CD4-positive, alpha-beta memory T cell (primary cell): ENCODE measurements at places on chromosomes 1 and 21. TPM values are rescaled to one million over a fixed set of nuclear protein-coding genes. Genes with fewer than 3 reads are reported as not detected.

- H3K36me3 ChIP-seq: no peaks in the 10 kb centered on the region
- DNase-seq: no peak
- H3K27ac ChIP-seq: no peak overlapping the region
- no peaks in the 10 kb centered on the region for H3K4me1 ChIP-seq
Measured at GRCh38 chr1:75579046-75579445, 31.9 kb downstream of the SLC44A5 start.

DNA sequence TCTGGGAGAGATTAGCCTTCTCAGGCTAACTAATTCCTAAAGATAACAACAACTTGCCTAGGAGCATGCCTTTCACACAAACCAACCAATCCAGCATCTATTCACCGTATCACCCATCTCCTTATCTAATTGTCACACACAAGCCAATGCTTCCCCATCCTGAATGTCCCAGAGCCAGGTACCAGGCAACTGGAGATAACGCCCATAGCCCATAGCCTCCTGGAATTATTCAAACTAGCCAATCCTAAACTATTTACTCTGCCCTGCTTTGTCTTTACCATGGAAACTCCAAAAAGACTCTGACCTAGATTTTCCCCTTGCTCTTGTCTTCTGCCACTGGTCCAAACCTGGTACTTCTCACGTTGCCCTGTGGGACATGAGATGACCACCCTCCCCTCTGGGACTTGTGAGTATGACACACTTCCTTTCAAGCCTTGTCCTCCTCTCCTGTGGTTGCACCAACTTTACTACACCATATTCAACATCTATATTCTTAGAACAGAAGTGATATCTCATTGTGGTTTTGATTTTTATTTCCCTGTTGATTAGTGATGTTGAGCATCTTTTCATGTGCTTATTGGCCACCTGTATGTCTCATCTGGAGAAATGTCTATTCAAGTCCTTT is 8.8 kb upstream of the ATG4C start:
- no peak overlapping the region for H3K27ac ChIP-seq
- no peaks in the 10 kb centered on the region for H3K4me1 ChIP-seq
- no peaks in the 10 kb centered on the region for H3K36me3 ChIP-seq
- no peak for DNase-seq
- H3K27me3 ChIP-seq: no peaks in the 10 kb centered on the region
- H3K4me3 ChIP-seq: no peak overlapping the region

DNA sequence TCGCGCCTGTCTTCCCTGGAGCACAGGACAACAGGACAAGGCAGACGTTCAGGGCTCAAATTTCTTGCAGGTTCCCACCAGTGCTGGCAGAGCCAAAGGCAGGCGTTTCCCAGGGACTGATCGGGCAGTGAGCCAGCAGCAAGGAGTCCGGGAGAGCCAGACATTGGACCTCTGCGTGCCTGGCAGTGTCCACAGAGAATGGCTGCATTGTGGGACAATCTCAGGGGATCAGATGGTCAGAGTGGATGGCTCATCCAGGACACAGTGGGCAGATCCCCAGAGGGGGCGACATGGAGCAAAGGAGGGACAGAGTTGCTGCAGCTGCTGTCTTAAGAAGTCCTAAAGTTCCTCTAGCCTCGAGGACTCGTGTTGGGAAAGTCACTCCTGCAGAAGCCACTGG is 4.6 kb downstream of the TMEM63A start:
- H3K4me3 ChIP-seq: no peak overlapping the region
- peaks cover 68% of the 10 kb centered on the region for H3K4me1 ChIP-seq
- peaks cover 56% of the 10 kb centered on the region for H3K36me3 ChIP-seq
- DNase-seq: no peak

DNA sequence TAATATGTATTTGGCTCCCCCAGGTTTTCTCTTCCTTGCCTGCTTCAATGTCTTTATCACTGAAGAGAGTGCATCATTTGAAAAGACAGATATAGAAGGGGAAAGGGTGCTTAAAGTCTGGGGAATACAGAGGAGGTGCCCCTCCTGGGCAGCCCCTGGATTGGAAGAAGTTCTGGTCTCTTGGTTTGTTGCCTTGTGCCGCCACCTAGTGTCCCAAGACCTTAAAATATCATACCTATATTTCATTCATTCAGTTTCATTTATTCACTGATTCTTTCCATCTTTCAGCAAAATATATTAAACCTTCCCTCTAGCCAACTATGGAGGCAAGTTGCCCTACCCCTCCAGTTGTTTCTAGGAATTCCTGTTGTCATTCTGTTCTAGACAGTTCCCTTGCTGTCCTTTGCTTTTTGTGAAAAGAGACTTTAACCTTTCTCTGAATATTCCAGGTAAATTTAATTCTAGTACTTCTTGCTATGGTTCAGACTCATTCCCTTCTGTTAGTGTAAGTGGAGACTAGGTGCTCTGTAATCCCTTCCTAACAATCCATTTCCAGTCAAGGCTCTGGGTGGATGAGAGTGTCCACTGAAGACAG is 56.1 kb downstream of the MEF2D start:
- H3K27me3 ChIP-seq: peaks cover 36% of the 10 kb centered on the region
- no peaks in the 10 kb centered on the region for H3K36me3 ChIP-seq
- no peak overlapping the region for H3K4me3 ChIP-seq
- DNase-seq: no peak
- H3K27ac ChIP-seq: no peak overlapping the region
- H3K4me1 ChIP-seq: peaks cover 6% of the 10 kb centered on the region

- H3K4me3 ChIP-seq: no peak overlapping the region
- H3K27me3 ChIP-seq: no peaks in the 10 kb centered on the region
- DNase-seq: no peak
- no peaks in the 10 kb centered on the region for H3K4me1 ChIP-seq
- H3K27ac ChIP-seq: no peak overlapping the region
Measured at GRCh38 chr1:21543598-21543997, 34.4 kb downstream of the ALPL start.

GRCh38 chr1:182217071-182217470 is 155.6 kb upstream of the ZNF648 start:
- H3K27ac ChIP-seq: no peak overlapping the region
- no peaks in the 10 kb centered on the region for H3K36me3 ChIP-seq
- H3K4me1 ChIP-seq: no peaks in the 10 kb centered on the region
- H3K27me3 ChIP-seq: no peaks in the 10 kb centered on the region

RSPH1 gene
- total RNA-seq: not detected

DNA sequence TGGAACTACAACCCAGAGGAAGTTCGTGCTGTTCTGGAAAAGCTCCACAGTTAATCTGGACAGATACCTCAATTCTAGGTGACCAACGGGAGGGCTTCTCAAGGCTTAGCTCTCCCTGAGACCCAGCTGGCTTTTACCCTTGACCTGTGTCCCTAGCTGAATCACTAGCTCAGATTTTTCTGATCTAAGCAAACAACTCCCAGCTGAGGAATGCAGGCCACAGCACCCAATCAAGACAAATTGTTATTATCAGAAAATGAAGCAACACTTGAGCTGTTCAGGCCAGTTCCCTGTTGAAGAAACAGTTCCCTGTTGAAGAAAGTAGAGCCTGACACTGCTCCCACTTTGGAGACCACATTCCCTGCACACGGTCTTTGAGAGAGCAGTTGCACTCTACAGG is 16.0 kb downstream of the DIO1 start:
- no peak for DNase-seq
- H3K4me1 ChIP-seq: no peaks in the 10 kb centered on the region
- H3K27ac ChIP-seq: no peak overlapping the region
- H3K27me3 ChIP-seq: no peaks in the 10 kb centered on the region

DNA sequence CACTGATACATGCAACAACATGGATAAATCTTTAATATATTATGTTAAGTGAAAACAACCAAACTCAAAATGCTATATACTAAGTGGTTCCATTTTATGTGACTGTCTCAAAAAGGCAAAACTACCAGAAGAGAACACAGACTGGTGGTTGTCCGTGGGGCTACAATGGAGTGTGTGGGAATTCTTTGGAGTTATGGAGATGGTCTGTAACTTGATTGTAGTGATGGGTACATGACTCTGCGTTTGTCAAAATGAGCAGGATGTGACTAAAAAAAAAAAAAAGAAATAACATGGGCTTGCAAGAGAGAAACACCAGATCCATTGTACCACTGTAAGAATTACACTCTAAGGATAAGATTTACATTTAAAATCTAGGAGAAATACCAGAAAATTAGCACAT is 52.2 kb upstream of the KIAA1614 start:
- no peaks in the 10 kb centered on the region for H3K4me1 ChIP-seq
- no peaks in the 10 kb centered on the region for H3K27me3 ChIP-seq
- no peak for DNase-seq
- no peak overlapping the region for H3K27ac ChIP-seq

MRPS14 gene
- total RNA-seq: 40.6 TPM

DNA sequence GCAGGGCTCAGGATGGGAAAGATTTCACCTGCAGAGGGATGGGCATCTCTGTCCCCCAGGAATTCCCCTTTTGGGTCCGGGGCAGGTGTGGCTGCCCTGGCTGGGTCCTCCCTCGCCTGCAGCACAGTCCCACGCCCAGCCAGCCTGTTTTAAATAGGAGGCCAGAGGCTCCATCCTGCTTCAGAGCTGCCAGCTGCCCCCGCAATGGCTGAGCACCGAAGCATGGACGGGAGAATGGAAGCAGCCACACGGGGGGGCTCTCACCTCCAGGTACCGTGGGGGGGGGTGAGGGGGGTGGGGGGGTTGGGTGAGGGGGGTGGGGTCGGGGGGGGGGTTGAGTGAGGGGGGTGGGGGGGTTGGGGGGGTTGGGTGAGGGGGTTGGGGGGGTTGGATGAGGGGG is 3.6 kb downstream of the SCNN1D start:
- DNase-seq: no peak
- no peaks in the 10 kb centered on the region for H3K36me3 ChIP-seq
- no peaks in the 10 kb centered on the region for H3K27me3 ChIP-seq
- H3K4me3 ChIP-seq: no peak overlapping the region

- no peaks in the 10 kb centered on the region for H3K27me3 ChIP-seq
- H3K27ac ChIP-seq: peak overlapping the region; percentile 36
- DNase-seq: no peak
- H3K36me3 ChIP-seq: peaks cover 25% of the 10 kb centered on the region
Measured at GRCh38 chr1:167502719-167503462, 15.4 kb downstream of the CD247 start.

- H3K36me3 ChIP-seq: no peaks in the 10 kb centered on the region
- H3K27ac ChIP-seq: no peak overlapping the region
- no peaks in the 10 kb centered on the region for H3K4me1 ChIP-seq
- no peaks in the 10 kb centered on the region for H3K27me3 ChIP-seq
- H3K4me3 ChIP-seq: no peak overlapping the region
- DNase-seq: no peak
Measured at GRCh38 chr1:85321237-85321964, 45.0 kb upstream of the BCL10 start.
